Effector CD8-positive, alpha-beta T cell (primary cell): ENCODE measurements at places on chromosomes 6 and 20.

DNA sequence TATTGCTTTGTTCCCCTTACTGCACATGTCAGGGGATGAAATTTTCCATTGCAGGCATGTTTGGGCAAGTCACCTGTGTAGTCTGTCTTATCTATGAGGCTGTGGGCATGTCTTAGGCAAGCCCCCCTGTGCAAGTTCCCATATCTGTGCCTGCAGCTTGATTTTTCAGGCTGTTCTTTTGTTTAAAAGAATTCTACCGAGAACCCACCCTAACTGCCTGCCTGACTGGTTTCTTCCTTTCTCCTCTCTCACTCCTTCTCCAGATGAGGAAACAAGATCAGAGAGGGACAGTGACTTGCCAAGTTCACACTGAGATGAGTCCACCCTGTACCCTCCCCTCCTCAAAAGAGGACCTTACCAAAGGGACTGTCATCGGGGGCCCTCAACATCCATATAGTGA is 11.0 kb downstream of the TREML2 start:
- DNase-seq, result no peak

DNA sequence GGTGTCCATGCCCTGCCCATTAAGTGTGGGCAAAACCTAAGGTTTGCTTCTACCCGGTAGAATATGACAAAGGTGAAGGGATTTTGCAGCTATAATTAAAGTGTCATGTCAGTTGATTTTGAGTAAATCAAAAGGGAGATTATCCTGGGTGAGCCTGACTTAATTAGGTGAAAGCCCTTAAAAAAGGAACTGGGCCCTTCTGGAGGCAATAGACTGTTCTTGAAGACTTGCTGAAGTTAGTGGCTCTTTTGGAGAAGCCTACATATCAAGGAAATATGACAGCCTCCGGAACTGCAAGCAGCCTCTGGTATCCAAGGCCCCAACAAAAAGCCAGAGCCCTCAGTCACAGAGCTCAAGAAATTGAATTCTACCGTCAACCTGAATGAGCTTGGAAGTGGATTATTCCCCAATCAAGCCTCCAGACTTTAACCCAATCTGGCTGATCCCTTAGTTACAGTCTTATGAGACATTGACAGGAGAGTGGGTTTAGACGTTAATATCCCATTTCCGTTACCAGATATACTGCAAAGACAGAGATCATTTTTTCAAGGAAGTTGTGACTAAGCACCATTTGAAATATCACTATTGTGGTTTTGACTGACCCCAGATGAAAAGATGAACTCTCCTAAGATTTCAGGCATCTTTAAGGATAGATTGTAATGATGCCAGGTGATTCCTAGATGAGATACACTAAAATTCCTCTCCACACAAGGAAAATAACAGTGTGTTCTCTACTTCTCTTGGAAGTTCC is 303.4 kb downstream of the PLCB1 start:
- no peak for DNase-seq

- DNase-seq, result no peak
These were observed 8.6 kb upstream of the ACAT2 start for GRCh38 chr6:159753081-159753872.

DNA sequence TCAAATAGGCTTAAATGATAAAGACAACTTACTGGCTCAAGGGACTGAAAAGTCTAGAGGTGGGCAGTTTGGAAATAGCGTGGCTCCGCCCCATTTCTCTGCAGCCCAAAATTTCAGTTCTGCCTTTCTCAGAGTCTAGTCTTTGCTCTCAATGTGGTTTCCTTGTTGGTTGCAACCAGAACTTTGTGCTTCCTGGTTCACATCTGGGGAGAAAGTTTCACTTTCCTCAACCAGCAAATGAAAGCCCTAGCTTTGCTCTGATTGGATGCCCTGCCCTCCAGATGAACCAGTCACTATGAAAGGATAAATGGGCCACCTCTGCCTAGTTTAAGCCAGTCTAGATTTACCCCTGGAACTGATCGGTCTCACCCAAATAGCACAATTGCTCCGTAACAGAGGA is 14.9 kb downstream of the SYCP2L start:
- no peak for DNase-seq

- no peak for DNase-seq
These were observed 347.5 kb upstream of the SOX4 start for GRCh38 chr6:21246075-21246474.

GRCh38 chr6:15280028-15280427 is 34.2 kb downstream of the JARID2 start:
- DNase-seq, result no peak

DNA sequence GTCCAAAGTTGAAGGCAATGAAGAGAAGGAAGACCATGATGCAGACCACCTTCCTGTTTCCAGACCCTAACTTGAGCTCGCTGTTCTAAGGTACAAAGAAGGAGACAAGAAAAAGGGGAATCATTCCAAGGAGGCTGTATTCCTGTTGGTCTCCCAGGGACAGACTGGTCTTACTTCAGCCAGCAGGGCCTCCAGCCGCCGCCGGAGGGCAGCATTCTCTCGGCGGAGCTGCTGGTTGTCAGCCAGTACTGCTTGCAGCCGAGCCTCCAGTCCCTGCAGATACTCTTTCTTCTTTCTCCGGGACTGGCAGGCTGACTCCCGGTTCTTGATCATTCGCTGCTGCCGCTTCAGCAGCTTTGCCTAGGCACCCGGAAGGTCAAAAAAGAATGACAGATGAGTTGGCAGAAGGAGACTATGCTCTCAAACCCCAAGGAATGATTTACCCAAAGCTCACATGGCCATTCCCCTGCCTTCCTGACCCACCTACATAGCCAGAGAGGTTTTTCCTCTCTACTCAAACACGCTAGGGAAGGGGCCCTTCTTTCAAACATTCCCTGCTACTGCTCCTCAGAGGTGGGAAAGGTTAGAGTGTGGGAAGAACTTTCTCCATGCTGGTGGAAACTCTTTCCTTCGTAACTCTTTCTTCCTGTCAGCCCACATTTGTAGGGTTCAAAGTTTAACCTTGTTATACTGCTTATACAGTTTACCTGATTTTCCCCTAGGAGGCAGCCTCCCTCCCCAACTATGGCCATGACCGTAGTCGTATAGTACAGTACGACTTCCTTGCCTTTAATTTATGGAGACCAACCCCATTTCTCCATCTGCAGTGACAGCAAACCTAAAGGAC is 9.0 kb downstream of the ATF6B start:
- peak; percentile 51 for DNase-seq

GRCh38 chr6:146297815-146298214 is 245.8 kb upstream of the RAB32 start:
- no peak for DNase-seq

DNA sequence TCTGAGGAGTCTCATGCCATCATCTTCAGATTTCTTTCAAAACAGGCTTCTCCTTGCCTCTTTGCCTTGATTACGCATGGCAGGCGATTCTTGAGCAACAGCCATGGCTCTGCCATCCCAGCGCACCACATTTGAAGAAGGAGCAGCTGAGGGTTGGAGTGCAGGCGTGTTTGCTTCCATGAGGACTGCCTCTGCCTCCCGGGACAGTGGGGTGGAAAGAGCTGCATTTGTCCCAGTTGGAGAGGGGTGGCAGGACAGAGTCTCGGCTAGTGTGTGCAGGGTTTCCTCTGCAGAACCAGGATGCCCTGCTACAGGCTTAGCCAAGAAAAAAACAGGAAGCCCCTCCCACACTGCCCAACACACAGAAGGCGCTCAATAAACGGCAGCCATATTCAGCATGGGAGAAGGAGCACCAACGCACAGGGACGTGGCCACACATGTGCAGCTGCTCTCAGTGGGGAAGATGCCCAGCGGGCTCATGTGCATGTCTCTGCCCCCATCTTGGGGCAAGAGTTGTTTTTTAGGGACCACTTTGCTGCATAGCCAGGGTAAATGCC is 36.6 kb downstream of the IRF4 start:
- DNase-seq, result no peak

DNA sequence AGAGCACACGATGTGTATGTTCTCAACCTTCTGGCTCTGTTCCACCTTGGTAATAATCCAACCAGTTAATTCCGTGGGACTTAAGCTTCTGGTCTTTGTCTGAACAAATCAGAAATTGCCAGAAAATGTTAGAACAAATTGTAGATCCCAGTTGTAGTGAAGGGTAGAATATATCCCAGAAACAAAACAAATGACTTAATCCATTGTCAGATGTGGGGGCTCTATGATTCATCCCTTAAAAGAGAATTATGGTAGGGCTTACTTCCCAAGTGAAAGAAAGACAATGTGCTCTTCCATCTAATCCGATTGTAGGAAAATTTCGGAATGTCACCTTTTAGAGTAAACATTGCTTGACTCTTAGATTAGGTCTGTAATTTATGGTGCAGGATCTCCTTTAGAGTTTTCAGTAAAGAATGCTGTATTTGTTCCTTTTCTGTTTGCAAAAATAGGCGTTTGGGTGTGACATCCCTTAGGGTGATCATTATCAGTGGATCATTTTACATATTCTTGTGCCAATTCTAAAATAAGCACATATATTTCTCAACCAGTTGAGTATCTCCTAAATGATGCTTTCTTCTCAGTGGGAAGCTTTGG is 234.5 kb upstream of the ZNF217 start:
- DNase-seq, result no peak

- DNase-seq, result no peak
These were observed 1.1 kb upstream of the HLA-C start for GRCh38 chr6:31272836-31273626.

DNA sequence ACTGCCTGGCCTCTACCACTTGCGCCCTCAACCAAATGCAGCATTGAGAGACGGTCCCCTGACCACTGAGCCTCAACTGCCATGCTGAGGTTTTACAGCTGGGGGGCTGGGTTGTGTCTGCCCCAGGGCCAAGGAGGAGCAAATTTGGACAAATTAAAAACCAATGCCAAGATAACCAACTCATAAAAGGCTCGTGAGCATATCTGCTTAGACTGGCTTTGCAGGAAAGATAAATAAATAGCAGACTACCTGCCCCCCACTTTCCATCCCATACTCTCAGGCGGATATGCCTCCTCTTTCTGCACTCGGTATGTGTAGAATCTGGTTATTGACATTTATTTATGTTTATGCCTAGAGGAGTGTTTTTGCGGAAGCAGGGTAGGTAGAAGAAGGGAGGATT is 76.8 kb downstream of the ZDHHC14 start:
- DNase-seq, result no peak
